ENCODE measurements at places on chromosomes 6 and 20.

DNA sequence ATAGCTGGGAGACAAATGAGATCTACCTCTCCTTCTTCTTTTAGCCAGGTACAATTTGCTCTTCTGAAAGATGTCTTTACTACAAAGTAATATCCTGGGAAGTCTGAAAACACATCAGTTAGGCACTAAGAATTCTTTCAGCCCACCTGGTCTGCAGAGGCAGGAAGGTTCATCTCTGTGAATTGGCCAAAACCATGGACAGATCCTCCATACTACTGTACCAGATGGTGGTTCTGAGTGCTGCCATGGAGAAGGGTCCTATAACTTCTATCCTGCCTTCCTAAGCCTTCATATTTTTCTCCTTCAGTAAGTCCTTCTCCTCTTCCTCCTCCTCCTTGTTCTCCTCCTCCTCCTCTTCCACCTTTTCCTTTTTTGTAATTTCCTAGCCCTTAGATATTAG lies 11.7 kb upstream of the PCSK2 start:
- DNase-seq = no peak

DNA sequence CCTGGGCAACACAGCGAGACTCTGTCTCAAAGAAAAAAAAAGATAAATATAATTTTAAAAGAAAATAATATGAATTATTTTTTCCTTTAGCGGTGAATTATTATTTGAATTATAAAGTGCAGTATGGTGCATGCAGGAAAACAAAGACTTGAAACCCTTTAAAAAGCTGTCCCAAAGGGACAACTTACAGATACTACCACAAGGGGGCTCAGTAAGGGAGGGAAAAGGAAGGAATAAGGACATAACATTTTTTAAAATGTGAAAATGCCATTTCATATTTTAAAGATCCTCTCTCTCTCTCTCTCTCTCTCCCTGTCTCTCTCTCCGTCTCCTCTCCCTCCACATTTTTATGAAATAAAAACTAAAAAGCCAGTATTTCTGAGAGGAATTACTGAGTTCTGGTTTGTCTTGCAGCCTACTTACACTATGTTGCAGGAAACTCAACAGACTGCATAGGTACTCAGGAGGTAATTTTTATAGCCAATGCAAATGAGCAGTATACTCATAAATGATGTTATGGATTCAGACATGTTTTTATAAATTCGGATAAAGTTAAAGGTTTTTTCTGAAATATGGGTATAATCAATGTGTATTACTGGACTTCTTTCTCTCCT lies 455.0 kb upstream of the GJE1 start:
- peak; percentile 31 for DNase-seq

- no peak for DNase-seq
Measured at GRCh38 chr20:34579979-34580940, 21.7 kb downstream of the MAP1LC3A start.

- peak; percentile 40 for DNase-seq
Measured at GRCh38 chr6:151098166-151098565, 141.6 kb upstream of the AKAP12 start.

GRCh38 chr20:50487397-50487796 lies 22.8 kb upstream of the PTPN1 start:
- no peak for DNase-seq

DNA sequence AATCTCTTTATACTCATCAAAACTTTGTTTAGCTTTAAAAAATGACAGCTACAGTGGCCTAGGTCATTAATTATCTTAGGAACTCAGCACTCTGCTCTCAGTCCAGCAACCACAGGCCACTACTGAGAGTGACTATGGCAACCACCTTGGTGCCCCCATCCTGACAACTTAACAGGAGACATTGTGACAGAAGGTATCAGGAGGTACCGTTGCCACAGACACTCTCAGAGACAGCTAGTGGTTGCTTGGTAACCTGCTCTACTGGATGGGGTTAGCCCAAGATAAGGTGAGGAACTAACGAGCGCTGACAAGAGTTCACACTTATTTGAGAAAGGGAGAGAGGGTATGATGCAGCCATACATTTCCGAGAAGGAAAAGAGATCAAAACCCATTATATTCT lies 76.1 kb upstream of the TFAP2D start:
- no peak for DNase-seq

DNA sequence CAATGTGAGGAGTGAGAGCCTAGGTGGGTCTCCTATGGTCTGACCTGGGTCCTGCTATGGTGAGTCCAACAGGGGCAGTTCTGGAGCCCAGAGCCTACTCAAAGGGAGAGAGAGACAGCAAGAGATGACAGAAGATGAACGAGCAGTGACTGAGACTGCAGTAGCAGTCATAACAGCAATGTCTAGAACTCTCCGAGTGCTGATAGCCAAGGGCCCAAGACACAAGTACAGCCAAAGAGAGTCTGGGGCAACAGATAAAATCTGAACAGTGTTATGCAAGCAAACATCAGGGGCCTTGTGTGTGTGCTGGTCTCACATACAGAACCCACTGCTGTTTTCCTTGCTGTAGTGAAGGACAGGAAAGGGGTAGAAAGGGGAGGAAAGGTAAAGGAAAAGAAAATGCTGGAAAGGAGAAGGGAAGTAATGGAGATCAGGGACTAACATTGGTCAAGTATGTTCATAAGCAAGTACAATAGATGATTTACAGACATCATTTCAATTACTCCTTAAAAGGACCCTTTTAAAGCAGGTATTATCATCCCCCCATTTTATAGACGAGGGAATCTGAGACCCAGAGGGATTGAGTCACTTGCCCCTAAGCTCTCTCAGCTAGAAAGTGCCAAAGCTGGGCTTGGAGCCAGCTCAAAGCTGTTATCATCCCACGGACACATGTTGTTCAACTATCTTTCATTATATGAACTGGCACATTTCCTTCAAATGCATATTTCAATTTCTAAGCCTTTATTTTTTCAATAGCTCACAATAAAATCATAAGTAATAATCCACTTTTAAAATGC lies 182.3 kb upstream of the RAB32 start:
- no peak for DNase-seq

All from stromal cell of bone marrow (primary cell).